ENCODE measurements at places on chromosomes 5 and 9. TPM values are rescaled to one million over a fixed set of nuclear protein-coding genes. Genes with fewer than 3 reads are reported as not detected.

The C5 gene
- 5.9 TPM for total RNA-seq

The SLC9A3 gene
- total RNA-seq = 0.98 TPM

The ANKRD20A1 gene
- 2.0 TPM for total RNA-seq

The FRRS1L gene
- 65.9 TPM for total RNA-seq

The TICAM2 gene
- total RNA-seq = 0.49 TPM

The C5orf46 gene
- not detected for total RNA-seq

The PITX1 gene
- 0.25 TPM for total RNA-seq

The SLC2A6 gene
- total RNA-seq = 9.3 TPM

The RABGAP1 gene
- 96.1 TPM for total RNA-seq

The SUSD3 gene
- total RNA-seq = 0.25 TPM

The FGF1 gene
- 6.1 TPM for total RNA-seq

The ABO gene
- total RNA-seq = not detected

The BRD3OS gene
- 18.9 TPM for total RNA-seq

The RASEF gene
- 0.25 TPM for total RNA-seq

The ABITRAM gene
- 4.9 TPM for total RNA-seq

The SEC16A gene
- 20.7 TPM for total RNA-seq

The XPA gene
- 20.9 TPM for total RNA-seq

The ENTPD2 gene
- total RNA-seq = 0.25 TPM

The MLLT3 gene
- 95.4 TPM for total RNA-seq

The CDC42SE2 gene
- total RNA-seq = 77.7 TPM

The EGR1 gene
- total RNA-seq = 3.2 TPM

The KLHL3 gene
- 7.1 TPM for total RNA-seq

The PCDHA4 gene
- total RNA-seq = 15.7 TPM

The HAPLN1 gene
- total RNA-seq = 9.6 TPM

The HAVCR2 gene
- 3.9 TPM for total RNA-seq
